ENCODE measurements at places on chromosomes 13 and 19. TPM values are rescaled to one million over a fixed set of nuclear protein-coding genes. Genes with fewer than 3 reads are reported as not detected.

DNA sequence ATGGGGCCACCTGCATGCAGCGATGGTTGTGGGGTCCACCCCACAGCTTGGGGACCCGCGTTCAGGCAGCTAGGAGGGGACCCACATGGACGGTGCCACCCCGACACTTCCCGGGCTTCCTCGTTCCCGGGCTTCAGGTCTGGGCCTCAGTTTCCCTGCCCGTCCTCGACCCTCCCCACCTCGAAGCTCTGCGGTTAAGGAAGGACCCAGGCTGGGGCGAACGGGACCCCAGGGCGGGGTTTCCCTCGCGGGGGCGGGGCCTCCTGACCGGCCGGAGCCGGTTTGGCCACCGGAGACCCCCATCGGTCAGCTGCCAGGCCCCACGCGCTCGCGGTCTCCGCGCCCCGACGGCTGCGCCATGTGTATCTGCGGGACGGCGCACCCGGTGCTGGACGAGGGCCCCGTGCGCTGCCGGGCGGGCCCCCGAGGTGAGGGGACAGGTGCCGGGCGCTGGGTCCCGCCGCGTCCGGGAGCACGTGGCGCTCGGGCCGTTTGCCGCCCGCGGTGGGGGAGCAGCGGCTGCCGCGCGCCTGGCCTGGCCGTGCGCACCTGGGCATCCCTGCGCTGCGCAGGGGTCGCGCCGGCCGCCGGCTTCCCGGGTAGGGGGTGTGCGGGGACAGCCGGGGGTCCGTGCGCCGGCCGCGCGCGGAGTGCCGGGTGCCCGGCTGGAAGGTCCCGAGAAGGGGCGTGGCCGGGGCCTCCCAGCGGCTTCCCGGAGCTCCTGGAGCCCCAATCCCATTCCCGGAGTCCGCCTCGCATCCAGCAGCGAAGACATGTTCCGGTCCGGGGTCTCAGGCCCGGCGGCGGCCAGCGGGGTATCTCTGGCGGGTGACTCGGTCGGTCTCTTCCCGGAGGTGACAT, 4.2 kb downstream of the ARHGAP45 start:
- no peak for DNase-seq

The THOP1 gene
- total RNA-seq, result 89.0 TPM

DNA sequence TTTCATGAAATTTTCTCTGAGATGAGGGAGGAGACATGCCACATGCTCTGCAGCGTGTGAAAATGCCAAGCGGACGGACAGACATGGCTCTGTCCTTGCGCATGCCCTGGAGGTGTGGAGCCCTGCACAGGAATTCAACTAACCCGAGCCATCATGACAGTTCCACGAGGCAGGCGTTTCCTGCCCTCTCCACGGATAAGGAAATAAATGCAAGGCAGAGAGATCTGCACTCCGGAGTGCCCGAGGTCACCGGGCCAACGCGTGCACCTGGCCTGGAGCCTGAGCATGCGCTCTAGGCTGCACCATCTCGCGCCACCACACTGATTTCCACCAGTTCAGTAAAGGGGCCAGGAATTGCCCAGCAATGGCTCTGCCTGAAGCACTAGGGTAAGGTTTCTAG, 298.2 kb downstream of the MYO16 start:
- DNase-seq, result no peak

The KRTDAP gene
- total RNA-seq, result not detected

DNA sequence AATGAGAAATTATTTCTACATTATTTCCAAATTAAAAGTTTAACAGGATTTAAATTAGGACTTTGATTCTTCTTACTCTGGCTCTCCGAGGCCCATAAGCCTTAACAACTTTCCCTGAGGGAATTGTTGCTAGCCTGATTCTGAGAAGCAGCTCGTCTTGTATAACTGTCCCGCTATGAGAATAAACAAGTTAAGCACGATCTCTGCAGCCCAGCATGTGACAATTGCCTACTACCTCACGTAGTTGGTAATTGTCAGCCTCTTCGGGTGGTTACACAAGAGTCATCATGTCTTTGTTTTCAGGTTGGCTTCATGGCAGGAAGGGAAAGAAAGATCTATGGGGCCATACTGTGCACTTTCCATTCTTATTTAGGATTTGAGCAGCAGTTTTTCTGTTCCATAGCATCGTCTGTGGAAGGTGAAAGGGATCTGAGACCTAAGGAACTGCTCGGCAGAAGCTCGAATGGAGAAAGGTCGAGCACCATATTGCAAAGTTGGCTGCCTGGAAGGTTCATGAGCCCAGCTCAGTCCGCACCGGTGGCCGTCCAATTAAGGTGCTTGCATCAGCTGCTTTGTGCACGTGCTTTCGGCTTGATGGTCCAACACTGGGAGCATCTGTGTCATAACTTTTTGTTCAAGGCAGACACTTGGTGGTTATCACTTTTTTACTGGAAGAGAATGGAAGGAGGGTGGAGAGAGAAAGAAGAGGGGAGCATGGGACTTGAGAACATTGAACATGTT, 1.8 kb upstream of the STARD13 start:
- no peak for DNase-seq

All from glomerular endothelial cell (primary cell).